Gastrocnemius medialis (tissue), 4 donors: ENCODE measurements at places on chromosomes 2 and 18. TPM values are rescaled to one million over a fixed set of nuclear protein-coding genes. Genes with fewer than 3 reads are reported as not detected.

The EHBP1 gene
- 19.0 TPM for total RNA-seq

The STON1 gene
- 5.2 TPM for total RNA-seq

The ADCYAP1 gene
- total RNA-seq: not detected

The PTPRM gene
- total RNA-seq: 52.6 TPM

The COLEC12 gene
- total RNA-seq: 5.1 TPM

The FOXI3 gene
- not detected for total RNA-seq

The PREB gene
- total RNA-seq: 166 TPM

The YES1 gene
- total RNA-seq: 34.3 TPM
